ENCODE measurements at places on chromosomes 13 and 19.
A peak's percentile ranks its signal among the peaks of the same experiment; 100 is the strongest.

GRCh38 chr13:60612593-60612992 is 215.6 kb downstream of the TDRD3 start:
- no peak for DNase-seq

- DNase-seq, result no peak
Observed at GRCh38 chr19:58409010-58409790, 751 bp downstream of the ZNF584 start.

DNA sequence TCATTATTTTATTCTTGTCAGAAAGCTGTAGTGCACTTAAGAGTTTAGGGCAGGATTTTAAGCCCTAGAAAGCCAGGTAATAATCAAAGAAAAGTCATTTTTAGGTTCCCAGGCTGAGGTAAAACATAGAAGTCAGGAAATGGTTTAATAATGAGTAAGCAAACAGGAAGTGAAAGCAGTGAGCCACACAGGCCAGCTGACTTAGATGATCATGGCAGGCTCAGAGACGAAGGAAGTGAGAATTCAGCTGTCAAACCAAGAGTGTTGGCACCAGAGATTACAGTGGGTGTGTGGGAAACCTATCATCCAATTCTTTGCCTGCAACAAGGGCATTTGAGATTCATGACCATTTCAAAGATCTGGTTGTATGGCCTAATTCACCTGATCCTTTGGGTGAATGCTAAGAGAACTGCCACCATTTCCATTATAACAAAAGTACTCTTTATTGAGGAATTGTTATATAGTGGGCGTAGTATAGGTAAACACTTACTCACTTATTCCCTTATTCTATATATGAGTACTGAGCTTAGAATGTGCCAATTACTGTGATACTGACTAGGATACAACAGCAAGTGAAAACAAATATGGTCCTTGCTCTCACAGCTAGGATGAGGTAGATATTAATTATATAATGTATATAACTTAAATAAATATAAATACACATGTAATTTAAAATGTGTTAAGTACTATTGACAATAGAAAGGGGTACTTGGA is 103.7 kb upstream of the EDNRB start:
- peak; percentile 17 for DNase-seq

- no peak for DNase-seq
Observed at GRCh38 chr19:56823417-56823816, 17.1 kb downstream of the PEG3 start.

- no peak for DNase-seq
Observed at GRCh38 chr19:2223959-2224358, 12.2 kb downstream of the PLEKHJ1 start.

GRCh38 chr19:34452723-34453122 is 24.5 kb downstream of the UBA2 start:
- no peak for DNase-seq

GRCh38 chr13:92494915-92495314 is 731.7 kb upstream of the GPC6 start:
- no peak for DNase-seq

GRCh38 chr19:43651758-43652545 is 12.3 kb upstream of the CADM4 start:
- DNase-seq, result no peak

- DNase-seq, result peak; percentile 72
Observed at GRCh38 chr19:49145573-49146407, 9.4 kb downstream of the HRC start.

- DNase-seq, result no peak
Observed at GRCh38 chr13:94359875-94360274, 119.6 kb downstream of the DCT start.

DNA sequence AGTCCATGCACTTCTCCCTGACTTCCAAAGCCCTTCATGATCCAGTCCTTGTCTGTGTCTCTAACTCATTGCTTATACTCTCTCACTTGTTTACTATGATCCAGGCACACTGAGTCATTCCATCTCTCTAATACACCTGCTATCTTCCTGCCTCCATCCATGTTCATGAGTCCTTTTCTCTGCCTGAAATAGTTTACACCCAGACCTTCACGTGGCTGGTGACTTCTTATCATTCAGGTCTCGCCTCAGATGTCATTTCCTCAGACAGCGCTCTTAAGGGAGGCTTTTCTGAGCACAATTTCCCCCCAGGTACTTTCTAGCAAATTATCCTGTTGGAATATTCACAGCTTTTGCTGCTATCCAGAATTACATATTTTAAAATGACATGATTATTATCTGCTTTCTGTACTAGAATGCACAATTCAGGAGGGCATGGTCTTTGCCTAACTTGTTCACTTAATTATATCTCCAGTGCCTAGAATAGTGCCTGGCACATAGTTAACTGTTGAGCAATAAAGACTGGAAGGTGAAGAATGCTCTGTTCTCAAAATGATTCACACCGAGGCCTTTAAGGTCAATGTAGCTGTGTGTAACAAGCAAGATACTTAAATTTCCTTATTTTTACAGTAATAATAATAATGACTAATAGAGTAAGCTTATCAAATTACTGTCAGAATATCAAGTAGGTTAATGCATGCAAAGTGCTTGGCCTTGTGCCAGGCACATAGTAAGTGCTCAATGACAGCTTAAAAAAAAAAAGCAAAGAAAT is 183.7 kb upstream of the SPRY2 start:
- DNase-seq, result no peak

GRCh38 chr13:102724923-102725322 is 30.1 kb upstream of the METTL21C start:
- DNase-seq, result no peak

GRCh38 chr19:32877977-32878745 is 8.6 kb upstream of the SLC7A9 start:
- no peak for DNase-seq

GRCh38 chr13:100714478-100714877 is 39.9 kb upstream of the TMTC4 start:
- no peak for DNase-seq

GRCh38 chr13:86937316-86937715 is 733.9 kb upstream of the SLITRK5 start:
- DNase-seq, result no peak

DNA sequence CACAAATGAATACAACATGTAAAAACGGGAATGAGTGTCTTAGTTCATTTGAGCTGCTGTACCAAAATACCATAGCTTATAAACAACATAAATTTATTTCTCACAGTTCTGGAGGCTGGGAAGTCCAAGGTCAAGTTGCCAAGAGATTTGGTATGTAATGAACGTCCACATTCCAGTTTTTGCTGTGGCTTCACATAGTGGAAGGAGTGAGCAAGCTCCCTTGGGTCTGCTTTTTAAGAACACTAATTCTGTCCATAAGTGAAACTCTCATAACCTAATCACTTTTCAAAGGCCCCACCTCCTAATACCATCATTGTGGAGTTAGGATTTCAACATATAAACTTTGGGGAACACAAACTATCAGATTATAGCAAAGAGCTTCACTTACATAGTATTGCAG is 1189.6 kb downstream of the PCDH9 start:
- DNase-seq, result no peak

DNA sequence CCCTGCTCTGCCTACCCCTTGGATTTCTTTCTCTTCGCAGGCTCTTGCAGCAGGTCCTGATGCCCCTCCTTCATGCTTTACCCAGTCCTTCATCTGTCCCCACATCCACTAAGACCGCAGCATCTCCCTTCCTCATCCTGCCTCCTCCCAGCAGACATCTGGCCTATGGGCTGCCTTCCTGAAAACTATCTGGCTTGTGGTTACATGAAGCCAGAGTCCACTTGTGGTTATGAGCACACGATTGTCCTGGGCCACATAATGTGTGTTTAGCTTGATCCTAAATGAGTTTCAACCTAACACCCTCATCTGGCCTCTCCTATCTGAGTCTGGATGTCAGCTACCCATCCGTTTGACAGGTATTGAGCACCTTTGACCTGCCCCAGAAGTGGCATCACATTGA is 5.5 kb upstream of the ZNF175 start:
- DNase-seq, result no peak

GRCh38 chr19:2049741-2050348 is 1.2 kb downstream of the MKNK2 start:
- DNase-seq, result no peak

DNA sequence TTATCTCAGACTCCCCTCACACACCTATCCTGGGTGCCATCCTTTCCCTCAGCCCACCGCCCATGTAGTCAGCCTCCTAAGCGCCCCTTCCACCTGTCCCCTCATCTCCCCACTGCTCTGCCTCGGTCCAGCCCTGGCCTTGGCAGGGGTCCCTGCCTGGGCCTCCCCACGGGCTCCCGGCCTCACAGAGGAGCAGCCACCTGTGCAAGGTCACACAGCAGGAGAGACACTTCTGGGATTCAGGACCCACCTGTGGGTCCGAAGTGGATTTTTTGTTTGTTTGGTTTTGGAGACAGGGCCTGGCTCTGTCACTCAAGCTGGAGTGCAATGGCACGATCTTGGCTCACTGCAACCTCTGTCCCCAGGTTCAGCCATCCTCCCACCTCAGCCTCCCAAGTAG is 713 bp upstream of the UPK1A start:
- DNase-seq, result no peak

GRCh38 chr19:56547535-56547934 is 8.8 kb downstream of the ZFP28 start:
- DNase-seq, result no peak

DNA sequence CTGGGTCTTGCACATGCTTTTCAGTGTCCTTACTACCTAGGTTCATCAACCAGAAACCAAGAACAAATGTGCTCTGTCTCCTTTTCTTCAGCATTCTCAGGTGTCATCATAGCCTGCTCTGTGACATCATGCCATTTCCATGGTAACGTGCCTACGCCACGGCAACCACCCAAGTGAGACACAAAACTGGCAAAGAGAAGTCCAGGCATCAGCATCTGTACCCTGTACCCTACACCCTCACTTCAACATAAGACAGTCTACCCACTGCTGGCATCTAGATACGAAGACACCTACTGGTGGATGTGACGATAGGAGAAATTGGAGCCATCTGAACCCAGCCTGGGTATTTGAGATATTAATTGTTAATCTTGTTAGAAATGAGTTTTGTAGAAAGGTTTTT is 13.3 kb downstream of the ZC3H4 start:
- no peak for DNase-seq

- DNase-seq, result no peak
Observed at GRCh38 chr19:4598712-4599111, 39.2 kb upstream of the SEMA6B start.

DNA sequence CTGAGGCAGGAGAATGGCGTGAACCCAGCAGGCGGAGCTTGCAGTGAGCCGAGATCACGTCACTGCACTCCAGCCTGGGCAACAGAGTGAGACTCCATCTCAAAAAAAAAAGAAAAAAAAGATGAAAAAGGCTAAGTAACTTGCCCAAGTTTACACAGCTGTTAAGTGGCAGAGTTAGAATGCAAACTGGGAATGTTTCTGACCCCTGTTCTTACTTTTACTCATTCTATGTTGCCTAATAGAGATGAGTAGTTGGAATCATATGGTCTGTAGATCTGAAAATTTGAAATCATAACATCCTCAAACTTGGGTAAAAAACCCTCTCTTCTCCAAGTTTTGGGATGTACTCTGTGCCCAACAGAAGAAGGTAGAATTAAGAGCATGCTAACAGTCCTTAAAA is 235.8 kb upstream of the RFC3 start:
- no peak for DNase-seq

GRCh38 chr13:63042686-63043085 is 1627.0 kb upstream of the PCDH20 start:
- no peak for DNase-seq

GRCh38 chr13:95420501-95420900 is 119.2 kb upstream of the ABCC4 start:
- no peak for DNase-seq

DNA sequence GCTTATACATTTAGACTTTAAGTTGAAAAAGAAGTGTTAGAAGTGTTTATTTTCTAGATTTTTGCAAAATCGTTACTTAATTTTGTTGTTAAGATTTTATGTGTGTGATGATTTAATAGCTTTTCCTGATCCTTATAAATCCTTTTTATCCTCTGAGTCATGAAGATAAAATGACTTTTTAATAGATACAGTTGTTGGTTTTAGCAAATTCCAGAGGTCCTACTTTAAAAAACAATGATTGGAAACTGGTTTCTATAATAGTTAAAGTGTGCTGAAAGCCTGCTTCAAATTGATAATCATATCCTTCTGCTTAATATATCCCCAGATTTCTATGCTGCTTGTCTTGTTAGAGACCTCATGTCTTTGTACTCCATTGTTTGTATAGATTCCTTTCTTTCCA is 39.0 kb downstream of the RNASEH2B start:
- DNase-seq, result no peak

DNA sequence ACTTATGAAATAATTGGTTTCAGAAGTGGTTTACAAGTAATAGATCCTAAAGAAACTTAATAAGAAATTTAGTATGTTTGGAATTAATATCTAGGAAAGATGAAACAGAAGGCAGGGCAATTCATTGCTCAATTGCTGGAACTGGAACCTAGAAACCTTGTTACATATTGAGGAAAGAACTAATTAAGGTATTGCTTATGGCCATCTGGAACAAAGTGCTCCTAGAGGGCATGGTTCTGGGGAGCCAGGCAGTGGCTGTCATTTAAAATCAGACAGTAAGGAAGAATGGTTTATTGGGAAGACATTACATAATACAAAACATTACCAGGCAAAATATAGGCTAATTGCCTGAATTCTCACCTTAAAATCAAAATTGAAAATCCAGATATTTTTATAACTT is 224.1 kb downstream of the SLITRK6 start:
- no peak for DNase-seq

DNA sequence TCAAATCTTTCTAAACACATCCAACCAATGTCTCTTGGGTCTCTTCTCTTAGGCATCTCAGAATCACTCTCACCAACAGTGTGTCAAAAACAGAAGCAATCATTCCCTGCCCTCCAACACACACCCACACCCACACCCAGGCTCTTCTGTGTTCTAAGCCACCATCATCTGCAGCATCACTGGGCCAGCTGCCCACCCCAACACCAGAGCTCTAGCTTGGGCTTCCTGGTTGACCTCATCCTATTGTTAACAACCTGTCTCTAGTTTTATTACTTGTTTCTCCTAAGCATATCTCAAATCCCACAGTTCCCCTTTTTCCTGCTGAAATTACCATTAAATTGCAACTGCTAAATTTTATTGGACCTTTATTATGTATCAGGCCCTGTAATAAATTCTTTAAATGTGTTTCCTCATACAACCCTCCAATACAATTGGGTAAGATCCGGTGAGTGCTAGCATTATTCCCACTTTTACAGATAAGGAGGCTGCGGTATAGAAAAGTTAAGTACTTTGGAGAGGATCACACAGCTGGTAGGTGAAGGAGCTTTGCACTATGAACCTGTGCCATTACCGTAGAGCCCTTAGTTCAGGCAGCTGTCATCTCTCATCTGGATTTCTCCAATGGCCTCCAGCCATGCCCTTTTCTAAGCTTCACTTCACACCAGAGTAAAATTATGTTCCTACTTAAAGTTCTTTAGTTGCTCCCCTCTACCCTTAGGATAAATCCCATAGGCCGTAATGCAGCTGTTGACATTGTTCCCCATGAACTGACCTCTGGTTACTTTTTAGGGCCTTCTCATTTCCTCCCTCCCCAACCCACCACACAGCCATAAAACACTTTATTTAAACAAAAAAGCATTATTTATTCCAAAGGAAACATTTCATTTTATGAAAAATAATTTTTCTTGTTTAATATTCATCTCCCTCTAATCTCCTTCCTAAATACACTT is 227.7 kb downstream of the B3GLCT start:
- DNase-seq, result no peak

Measured in GM12891 (cell line).